ENCODE measurements at places on chromosomes 13 and 19.

DNA sequence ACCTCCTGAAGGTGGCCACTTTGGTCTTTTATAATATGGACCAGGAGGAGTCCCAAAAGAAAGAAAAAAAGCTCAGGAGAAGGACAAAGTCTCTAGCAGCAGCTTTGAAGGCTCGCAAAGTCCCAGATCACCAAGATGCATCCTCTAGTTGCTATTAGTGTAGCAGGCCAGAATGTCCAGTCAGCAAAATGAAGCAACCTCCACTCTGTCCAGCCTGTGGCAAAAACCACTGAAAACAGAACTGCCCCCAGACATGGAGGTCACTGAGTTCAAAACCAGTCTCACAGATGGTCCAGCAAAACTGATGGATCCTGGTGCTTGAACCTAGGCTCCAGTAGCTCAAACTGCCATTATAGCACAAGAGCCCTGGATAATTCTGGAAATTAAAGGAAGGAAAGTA is 10.4 kb downstream of the LILRB4 start:
- DNase-seq: no peak

DNA sequence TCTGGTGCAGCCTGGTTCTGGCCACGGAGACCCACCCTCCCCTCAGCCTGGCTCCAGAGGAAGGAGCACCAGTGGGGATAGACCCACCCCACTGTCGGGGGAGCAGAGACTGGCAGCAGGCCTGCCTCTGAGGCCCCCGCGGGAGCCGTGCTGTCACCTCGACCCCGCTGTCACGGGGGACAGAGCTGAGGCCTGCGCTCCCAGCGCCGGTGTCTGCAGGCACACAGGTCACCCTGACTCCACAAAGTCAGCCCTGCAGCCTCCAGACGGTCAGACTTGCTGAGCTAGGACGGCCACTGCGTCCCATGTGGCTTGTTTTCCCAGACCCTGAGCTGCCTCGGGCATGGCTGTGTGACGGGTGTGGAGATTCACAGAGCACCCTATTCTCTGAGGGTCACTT is 32.3 kb downstream of the GNG7 start:
- DNase-seq: no peak

DNA sequence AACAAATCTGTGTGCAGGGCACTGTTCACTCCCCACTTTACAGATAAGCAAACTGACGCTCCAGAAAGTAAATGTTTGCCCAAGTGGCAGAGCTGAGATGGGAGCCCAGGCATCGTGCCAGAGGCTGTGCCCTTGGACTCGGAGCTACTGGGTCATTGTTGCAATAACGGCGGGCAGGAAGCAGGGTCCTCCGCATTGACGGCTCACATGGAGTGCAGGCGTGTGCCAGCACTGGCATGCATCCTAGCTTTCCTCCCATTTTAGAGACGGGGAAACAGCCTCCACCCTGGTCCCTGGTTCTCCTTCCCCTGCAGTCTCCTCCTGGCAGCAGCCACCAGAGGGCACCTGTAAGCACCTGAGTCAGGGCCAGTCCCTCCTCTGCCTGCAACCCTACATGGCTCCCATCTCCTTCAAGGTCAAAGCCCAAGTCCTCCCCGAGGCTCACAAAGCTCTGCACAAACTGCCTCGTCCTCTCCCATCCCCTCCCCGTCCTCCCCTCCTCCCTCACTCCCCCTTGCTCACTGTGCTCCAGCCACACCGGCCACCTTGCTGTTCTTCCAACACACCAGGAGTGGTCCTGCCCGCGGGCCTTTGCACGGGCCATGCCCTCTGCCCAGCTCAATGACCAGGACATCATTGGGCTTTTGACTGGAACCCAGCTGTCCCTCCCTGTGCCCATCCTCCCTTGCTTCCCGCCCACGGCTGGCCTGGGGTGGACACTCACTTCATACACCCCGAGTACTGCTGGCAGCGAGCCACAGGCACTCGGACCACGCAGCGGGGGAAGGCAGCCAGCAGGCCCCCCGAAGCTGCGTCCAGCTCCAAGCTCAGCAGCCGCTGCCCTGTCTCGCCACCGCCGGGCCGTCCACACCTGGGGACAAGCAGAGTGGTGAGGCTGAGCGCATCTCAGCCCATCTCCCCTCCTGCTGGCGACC is 7.7 kb upstream of the LRG1 start:
- no peak for DNase-seq

- DNase-seq: peak; percentile 31
Observed at GRCh38 chr19:18153556-18154134, 682 bp downstream of the PIK3R2 start.

GRCh38 chr13:35881360-35881759 is 249.8 kb downstream of the DCLK1 start:
- no peak for DNase-seq

GRCh38 chr19:44648631-44649251 is 5.0 kb downstream of the PVR start:
- no peak for DNase-seq

GRCh38 chr13:49587311-49587847 is 2.0 kb upstream of the RCBTB1 start:
- DNase-seq: no peak

DNA sequence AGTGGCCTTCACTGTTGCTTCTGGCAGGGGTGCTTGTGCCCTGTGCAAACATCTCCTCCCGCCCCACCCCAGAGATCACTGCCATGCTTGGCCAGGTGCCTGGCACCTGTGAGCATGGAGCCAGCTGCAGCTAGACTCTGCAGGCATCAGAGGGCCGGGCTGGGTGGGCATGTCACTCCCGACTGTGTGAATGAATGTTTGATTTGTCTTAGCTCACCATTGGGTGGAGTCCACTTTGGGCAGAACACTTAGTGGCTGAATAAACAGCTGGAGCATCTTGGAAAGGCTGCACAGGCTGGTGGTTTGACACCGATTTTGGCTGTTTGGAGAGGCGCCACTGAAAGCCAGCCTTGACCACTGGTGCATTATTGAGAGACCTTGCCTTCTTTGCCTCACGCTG is 267.3 kb downstream of the DLEU7 start:
- DNase-seq: no peak

- no peak for DNase-seq
Observed at GRCh38 chr13:26988059-26988769, 183.4 kb downstream of the USP12 start.

GRCh38 chr19:45630463-45630862 is 8.7 kb downstream of the EML2 start:
- DNase-seq: no peak

- no peak for DNase-seq
Observed at GRCh38 chr13:96082640-96083039, 7.3 kb upstream of the HS6ST3 start.

- no peak for DNase-seq
Observed at GRCh38 chr19:33953023-33953422, 156.4 kb downstream of the KCTD15 start.

DNA sequence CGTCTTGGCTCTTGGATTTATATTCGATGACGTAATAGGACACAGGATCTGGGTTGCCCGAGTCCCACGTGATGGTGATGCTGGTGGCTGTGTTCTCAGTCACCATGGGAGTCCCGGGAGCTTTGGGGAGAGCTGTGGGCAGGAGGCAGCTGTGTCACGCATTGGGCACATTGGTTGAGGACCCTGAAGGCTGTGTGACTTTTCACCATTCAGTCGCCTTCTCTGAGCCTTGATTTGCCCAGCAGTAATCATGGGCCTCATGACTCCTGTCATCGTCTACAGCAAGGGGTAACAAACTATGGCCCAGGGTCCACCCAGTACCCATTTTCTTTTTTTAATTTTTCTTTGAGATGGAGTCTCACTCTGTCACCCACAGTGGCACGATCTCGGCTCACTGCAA is 96.3 kb downstream of the PTPRS start:
- DNase-seq: no peak

GRCh38 chr13:110458594-110459365 is 102.7 kb downstream of the RAB20 start:
- DNase-seq: no peak

- DNase-seq: no peak
Observed at GRCh38 chr13:27965343-27965739, 3.8 kb downstream of the CDX2 start.

GRCh38 chr13:28607187-28607955 is 51.6 kb upstream of the POMP start:
- DNase-seq: no peak

- DNase-seq: no peak
Observed at GRCh38 chr19:35790981-35791813, 15.8 kb downstream of the ARHGAP33 start.

DNA sequence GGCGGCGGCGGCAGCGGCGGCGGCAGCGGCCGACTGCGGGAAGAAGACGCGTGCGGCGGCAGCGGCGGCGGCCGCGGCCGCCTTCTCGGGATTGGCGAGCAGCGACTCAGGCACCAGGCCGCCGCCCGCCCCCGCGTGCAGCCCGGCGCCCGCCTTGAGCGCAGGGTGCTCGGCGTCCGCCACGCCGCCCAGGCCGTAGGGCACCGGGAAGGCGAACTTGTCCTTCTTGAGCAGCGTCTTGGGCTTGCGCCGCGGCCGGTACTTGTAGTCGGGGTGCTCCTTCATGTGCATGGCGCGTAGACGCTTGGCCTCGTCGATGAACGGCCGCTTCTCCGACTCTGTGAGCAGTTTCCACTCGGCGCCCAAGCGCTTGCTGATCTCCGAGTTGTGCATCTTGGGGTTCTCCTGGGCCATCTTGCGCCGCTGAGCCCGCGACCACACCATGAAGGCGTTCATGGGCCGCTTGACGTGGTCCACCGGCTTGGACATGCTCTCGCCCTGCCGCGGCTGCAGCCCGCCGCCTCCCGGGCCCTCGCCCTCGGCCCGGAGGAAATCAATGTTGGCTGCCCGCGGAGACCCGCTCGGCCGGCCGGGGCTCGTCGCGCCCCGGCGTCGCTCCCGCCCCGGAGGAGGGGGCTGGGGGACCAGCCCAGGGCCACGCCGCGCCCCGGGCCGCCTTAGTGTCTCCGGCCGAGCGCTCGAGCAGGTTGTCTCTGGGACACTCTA is 621 bp downstream of the SOX21 start:
- DNase-seq: no peak

- no peak for DNase-seq
Observed at GRCh38 chr13:28046981-28047380, 53.4 kb downstream of the FLT3 start.

DNA sequence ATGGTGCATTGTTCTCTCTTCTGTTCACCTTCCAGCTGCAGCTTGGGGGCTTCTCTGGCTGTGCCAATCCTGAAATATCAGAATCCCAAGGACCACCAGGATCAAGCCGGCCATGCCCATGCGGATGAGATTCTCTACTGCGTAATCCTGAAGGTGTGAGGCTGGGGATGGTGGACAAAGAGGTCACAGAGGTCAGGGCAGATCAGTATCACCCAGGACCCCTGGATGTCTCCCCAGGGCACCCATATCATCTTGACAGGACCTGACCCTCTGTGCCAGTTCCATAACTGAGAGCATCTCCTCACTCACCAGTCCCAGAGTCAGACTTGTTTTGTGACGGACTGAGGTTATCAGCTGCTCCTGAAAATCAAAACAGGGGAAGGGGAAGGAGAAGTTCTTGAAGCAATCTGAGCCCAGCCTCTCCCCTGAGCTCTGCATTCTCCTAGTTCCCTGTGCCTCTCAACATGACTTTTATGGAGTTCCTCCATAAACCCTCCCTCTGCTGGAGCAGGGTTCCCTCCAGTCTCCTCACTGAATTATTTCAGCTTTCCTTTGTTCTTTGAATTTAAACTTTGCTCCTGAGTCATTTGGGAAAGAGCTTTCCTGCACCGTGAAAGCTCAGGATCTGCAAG is 5.5 kb downstream of the LILRA5 start:
- DNase-seq: no peak

DNA sequence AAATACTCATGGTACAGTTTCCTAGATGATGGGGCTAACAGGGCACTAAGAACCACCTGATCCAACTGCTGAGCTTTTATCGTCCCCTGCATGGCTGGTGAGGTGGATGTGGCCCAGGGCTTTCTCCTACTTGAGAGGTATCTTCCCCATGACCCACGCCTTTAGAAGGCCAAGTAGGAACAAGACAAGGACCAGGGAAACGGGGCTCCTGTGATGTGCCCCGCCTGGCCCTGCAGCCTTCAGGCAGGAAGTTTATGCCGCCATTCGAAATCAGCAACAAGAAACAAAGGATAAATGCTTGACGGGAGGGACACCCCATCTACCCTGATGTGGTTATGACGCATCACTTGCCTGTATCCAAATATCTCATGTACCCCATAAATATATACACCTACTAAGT is 4.1 kb downstream of the NLRP13 start:
- no peak for DNase-seq

GRCh38 chr19:2729943-2730818 is 9.0 kb upstream of the DIRAS1 start:
- no peak for DNase-seq

DNA sequence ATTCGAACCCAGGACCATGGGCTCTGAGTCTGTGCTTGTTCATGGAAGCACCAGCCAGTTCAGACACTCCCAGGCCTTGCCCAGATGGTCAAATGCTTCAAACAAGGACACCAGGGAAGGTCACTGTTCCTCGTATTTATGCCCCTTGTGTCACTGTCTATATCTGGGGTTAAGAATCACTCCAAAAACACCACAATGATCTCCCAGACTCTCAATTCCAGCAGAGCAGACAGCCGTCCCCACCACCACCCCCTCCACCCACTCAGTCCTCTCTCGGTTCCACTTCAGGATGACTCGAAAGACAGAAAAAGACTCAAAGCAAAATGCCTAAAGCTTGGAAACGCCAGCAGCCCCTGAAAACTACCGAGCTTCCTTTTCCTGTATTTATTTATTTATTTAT is 79.0 kb downstream of the INSR start:
- DNase-seq: no peak

- no peak for DNase-seq
Observed at GRCh38 chr19:41533671-41534215, 42.2 kb upstream of the CEACAM21 start.

GRCh38 chr19:4831304-4831978 is at the start of gene TICAM1:
TSS of gene TICAM1 (minus strand) at chr19:4831712. CDS start at chr19:4818377, 13,335 bp downstream.
- peak; percentile 95 for DNase-seq

GRCh38 chr13:27968316-27969081 is 616 bp downstream of the CDX2 start:
- DNase-seq: no peak

GRCh38 chr19:15937771-15938170 is 3.4 kb upstream of the CYP4F11 start:
- DNase-seq: no peak

DNA sequence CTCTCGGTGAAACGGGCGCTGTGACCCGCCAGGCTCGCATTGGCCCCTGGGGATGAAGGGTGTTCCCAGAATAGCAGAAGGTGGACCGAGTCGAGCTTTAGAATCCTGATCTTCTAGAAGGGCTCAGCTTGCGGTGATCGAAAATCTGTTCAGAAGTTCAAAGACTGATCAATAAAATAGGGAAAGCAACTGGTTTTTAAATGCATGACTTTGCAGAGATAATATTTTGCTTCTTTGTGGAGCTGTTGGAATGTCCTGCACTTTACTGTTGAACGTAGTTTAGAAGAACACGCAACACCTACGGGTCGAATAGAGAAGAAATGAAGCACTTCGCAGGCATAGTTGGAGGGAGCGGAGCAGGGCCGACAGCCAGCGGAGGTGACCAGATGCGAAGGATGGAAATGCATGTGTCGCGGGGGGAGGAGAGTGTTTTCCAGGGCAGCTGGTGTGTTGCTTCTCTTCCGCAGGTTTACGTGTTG is 766 bp downstream of the CEBPG start:
- peak; percentile 15 for DNase-seq

DNA sequence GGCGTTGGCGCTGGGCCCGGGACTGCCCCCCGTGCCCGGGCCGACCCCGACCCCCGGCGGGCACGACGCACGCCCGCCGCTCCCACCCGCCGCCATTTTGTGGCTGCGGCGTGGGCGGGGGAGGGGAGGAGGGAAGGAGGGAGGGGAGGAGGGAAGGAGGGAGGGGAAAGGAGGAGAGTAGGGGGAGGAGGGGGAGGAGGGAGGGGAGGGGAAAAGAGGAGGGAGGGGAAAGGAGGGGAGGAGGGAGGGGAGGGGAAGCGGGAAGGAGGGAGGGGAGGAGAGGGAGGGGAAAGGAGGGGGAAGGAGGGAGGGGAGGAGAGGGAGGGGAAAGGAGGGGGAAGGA is at the start of gene BTBD2:
Gene BTBD2 (minus strand): TSS at position 107 of the 343 bp plus-strand sequence. CDS start 11 bp downstream, at position 96.
- DNase-seq: peak; percentile 36
